Glomerular endothelial cell (primary cell): ENCODE measurements at places on chromosomes 11 and 22.

- DNase-seq, result no peak
These were observed 20.6 kb upstream of the TPH1 start for GRCh38 chr11:18066626-18067025.

DNA sequence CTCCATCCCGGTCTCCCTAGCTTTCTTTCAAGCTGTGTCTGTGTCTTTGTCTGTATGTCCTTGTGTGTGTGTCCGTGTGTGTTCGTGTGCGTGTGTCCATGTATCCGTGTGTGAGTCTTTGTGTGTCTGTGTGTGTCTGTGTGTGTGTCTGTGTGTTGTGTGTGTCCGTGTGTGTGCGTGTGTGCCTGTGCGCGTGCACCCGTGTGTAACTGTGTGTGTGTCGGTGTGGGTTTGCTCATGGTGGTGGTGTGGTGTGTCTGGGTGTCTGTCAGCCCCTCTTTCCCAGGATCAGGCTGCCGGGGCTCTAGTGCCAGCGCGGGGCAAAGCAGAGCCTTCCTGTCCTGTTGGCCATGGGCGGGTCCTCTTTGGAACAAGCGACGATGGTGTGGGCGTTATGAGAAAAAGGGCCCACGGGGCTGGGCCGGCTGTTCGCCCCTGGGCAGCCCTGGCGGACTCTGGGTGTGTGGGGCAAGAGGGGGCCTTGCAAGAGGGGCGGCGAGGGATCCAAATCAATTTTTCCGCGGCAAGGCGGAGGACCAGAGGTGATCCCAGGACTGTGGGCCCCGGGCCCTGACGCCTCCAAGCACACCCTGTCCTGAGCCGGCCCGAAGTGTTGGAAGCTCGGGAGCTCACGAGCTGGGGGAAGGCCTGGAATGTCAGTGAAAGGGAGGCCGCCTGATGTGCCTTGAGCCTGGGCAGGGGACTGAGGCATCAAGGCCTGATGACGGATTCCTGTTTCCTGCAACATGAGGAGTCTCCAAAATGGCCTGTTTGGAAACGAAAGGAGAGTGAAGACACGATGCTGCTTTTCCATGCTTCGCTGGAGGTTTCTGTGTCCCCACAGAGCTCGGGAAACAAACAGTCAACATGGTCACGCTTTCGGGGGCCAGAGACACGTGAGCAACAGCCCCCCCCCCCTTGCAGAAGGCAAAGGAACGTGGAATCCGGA, 3929.2 kb upstream of the OR11H1 start:
- no peak for DNase-seq

DNA sequence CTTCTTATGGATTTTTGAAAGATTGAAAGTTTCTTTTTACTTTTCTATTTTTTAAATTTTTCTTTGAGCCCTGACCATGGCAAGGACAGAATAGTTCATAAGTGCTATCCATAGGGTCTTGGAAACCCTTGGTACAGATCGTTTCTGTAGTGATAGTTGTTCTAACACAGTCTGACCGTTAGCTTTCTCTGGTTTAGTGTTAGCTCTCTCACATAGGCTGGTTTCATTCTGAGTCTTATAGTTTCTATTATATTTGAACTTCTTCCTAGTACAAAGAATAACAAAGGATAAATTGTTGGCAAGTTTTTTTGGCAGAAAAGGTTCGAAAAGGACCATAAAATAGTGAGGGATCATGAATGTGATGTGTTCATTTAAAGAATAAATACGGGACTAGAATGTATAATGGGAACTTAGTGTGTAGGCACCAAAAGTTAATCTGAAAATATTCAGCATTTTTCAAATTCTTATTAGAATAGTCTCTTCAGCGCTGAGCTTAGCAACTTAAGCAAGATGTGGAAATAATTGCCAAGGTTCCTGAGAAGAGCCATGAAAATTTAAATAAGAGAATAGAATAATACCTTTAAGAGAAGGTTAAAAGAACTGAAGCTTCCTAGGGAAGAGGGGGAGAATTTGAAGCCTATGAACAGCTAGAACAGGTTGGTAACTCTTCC, 24.1 kb downstream of the FDX1 start:
- no peak for DNase-seq

DNA sequence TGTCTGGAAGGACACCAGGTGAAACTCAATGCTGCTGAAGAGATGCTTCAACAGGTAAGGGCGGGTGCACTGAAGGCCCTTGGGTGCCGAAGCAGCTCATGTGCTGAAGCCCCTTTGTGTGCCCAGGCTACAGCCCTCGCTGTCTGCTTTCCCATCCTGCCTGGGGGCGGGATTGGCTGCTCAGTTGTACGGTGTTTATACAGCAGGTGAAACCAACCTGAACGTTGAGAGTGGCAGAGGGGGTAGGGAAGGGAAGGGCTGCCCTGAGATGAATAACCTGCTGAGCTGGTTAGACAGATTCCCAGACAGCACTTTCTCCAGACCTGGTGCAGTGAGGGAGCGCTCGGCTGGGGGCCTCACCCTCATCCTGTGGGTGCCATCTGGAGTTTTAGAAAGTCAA, 75.7 kb downstream of the CYB5R2 start:
- no peak for DNase-seq

GRCh38 chr11:75770102-75770501, 1.5 kb downstream of the DGAT2 start:
- DNase-seq, result no peak

DNA sequence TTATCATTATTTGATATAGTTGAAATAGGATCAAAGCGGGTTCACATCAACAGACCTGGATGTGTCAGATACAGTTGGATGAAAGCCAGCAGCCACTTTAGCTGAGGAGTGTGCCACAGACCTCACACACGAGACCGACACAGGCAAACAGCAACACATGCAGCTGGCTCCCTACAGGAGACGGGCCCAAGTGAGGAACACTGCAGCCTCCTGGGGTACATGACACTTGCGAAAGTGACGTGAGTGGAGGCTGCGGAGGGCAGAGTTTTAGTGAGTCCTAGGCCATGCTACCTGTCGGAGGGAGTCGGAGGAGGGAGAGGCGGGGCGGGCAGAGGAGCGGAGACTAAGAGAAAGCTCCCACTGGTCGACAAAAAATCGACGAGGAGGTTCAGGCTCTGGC, 100.9 kb upstream of the BID start:
- no peak for DNase-seq

GRCh38 chr11:134799386-134799785, 387.3 kb upstream of the B3GAT1 start:
- DNase-seq, result no peak

DNA sequence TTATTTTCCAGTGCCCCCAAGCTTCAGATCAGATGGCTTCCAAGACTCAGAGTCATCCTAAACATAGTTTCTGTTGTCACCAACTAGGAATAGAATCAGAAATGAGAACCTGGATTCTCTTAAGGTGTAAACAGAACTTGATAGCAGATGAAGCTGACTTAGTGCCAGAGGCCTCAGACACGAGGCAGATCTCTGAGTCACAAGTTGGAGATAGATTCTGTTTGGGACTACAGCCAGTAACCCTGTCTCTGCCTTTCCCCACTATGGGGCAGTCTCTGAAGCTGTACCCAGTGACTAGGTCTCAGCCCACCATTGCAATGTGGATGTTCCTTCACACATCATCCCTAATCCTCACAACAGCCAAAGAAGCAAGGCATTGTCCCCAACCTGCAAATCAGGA, 25.4 kb downstream of the NEU3 start:
- no peak for DNase-seq

DNA sequence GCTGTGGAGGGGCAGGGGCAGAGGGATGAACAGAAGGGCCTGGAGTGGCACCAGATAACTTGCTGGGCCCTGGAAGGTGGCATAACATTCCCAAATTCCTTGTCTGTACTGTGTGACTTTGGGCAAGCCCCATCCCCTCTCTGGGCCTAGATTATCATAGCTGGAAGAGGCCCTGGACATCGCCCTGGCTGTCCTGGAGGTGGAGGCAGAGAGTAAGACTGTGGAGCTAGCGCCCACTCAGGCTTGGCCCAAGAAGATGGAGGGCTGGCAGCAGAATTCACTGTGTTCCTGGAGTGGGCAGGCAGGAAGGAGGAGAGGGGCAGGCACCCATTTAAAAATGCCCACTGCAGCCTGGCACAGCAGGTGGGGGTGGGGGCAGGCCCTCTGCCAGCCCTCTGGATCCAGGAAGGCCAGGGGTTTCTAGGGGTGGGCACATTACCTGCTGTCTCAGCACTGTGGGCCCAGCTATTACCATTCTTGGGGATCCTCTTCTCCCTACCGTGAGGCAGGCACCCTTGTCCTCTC, 22.6 kb downstream of the ARHGEF17 start:
- no peak for DNase-seq

DNA sequence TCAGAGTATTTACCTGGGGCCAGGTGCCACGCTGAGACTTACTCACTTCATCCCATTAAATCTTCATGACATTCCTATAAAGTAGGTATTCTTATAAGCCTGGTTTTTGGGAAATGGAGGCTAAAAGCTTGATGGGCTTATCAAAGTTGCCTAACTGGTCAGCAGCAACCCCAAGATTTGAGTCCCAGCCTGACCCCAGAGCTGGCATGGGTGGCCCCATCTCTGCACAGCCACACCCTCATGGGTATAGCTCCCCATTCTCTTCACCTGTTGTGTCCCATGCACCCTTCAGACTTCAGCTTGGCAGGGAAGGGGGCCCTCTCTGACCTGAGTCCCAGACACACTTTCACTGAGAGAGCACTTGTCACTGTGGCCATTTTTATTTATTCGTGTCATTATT, 37.4 kb upstream of the TP53I11 start:
- no peak for DNase-seq

GRCh38 chr11:100684101-100685065, 2.7 kb upstream of the ARHGAP42 start:
- DNase-seq, result no peak

DNA sequence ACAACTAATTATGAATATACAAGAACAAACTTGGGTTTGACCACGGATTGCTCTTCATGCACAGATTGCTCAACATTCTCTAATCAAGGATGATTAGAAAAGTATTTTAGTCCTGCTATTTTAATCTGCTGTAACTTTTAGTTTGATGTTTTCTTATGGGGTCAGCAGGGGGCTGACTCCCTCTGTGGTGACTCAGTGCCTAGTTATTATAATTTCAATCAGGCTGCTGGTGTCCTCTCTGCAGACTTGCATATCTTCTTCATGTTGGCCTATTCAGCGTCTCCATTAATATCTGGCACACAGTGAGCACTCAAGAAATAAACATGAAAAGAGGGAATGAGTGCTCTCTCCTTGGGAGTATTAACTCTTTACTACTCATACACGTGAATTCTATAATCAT, 223.8 kb upstream of the DDI1 start:
- no peak for DNase-seq

- DNase-seq, result no peak
These were observed 2.4 kb downstream of the HPS4 start for GRCh38 chr22:26481112-26481693.

GRCh38 chr22:38566726-38567504, 3.1 kb downstream of the DMC1 start:
- no peak for DNase-seq

DNA sequence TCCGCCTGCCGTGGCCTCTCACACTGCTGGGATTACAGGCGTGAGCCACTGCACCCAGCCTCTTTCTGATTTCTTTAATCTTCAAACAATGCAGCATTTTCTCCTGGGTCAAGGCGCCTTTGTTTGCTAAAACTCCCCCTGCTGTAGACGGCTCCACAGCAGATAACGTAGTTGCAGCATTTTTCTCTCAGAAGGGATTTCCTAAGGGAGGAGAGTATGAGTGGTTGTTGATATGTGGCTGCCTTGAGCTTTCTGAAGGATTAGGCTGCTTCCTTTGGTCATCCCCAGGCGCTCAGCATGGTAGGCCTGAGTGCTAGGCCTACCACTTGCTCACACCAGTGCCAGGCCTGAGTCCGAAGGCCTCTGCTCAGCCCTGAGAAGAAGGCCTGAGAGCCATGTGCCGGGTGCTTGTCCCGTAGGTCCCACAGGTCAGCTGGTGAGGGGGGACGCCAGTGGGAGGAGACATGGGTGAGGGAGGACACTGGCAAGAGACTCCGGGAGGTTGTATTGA, 18.1 kb downstream of the SMARCB1 start:
- no peak for DNase-seq
